ENCODE measurements at places on chromosomes 7 and 10.
A peak's percentile ranks its signal among the peaks of the same experiment; 100 is the strongest.

- DNase-seq = no peak
Observed at GRCh38 chr10:78729366-78729765, 339.4 kb upstream of the ZMIZ1 start.

DNA sequence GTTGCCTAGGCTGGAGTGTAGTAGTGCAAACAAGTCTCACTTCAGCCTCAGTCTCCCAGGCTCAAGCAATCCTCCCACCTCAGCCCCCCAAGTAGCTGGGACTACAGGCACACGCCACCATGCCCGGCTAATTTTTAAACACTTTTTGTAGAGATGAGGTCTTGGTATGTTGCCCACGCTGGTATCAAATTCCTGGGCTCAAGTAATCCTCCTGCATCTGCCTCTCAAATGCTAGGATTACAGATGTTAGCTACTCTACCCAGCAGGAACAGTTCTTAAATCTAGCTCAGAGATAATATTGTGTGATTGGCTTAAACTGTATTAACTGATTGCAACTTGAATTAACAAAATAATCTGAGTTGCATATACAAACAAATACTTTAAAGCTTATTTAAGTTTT is 82.9 kb downstream of the CDK14 start:
- no peak for DNase-seq

GRCh38 chr7:20306180-20306946 is 24.3 kb upstream of the ITGB8 start:
- no peak for DNase-seq

DNA sequence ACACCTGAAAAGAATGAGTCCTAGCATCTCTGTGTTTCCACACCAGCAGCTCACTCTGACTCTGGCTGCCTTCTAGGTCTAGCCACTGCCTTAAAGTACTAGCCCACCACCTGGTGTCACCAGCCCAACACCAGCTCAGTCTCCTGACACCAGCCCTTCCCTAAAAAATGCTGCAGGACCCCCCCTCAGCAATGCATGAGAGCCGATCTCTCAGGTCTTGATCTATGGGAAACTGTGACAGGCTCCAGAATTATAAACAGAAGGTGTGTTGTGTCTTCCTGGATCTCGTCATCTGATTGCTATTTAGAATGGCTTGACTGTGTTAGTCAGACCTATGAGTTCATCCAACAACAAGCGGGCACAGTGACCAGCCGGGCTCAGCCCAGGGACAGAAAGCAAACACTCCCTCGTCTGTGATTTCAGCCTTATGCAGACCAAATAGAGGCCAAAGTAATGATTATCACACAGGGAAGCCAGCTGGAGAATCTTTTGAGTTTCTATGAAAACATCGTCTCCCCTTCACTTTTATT is 66.6 kb downstream of the CUBN start:
- DNase-seq = no peak

DNA sequence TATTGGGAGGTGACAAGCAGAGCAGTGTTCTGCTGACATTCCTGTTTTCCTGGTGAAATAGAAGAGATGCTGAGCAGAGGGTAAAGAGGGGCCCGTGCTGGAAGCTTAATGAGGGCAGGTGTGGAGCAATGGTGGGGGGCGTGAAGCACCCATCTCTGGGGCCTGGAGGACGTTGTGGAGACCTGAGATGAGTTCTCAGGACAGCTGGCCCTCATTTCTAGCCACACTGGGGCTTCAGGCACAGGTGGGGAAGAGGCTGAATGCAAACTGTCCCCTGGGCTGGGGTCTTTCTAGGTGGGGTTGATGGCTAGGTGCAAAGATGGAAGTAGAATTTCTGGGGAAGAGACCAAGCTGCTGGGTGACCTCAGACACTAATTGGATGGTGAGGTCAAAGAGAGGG is 274.2 kb upstream of the TCERG1L start:
- DNase-seq = no peak

- DNase-seq = no peak
Observed at GRCh38 chr10:12042409-12042796, 206 bp downstream of the UPF2 start.

DNA sequence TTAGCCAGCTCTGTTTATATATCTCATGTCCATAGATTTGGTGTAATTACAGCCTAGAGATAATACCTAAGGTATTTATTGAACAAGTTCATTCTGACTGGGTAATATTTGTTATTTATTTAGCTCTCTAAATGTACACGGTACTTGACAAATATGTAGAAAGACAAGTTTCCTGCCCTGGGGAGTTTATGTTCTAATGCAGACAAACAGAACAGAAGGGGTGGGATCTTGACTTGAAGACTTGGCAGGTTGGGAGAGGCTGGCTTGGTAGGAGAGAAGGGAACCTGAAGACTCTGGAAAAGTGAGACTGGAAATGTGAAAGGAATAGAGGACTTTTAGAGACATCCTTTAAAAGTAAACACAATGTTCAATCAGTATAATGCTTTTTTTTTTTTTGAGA is 97.7 kb upstream of the CDK6 start:
- no peak for DNase-seq

DNA sequence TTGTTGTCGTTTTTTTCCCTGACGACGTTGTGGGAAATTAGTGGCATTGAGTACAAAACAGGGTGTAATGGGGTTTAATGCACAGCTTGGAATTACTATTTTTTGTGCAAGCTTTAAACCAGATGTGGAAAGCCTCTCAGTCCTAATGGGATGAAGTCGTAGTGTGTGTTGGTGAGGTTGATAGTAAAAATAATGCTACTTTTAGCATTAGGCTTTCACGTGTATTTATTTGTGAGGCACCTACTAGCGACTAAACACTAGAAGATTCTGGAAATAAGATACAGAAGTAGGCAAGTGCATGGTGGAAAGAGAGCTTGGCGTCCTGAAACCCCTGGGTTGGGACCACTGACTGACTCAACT is 588 bp upstream of the ORC5 start:
- DNase-seq = no peak

DNA sequence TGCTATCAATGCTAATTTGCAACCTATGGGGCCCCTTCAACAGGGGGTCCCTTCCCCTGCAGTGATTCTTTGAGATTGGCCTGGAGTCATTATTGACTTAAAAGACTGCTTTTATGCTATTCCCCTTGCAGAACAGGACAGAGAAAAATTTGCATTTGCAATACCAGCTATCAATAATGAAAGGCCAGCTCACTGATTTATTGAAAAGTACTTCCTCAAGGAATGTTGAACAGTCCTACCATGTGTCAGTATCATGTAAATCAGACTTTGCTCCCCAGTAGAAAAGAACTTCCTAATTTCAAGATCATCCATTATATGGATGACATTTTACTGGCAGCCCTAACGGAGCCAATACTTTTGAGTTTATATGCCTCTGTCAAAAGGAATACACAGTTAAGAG is 29.7 kb upstream of the ABCA13 start:
- no peak for DNase-seq

DNA sequence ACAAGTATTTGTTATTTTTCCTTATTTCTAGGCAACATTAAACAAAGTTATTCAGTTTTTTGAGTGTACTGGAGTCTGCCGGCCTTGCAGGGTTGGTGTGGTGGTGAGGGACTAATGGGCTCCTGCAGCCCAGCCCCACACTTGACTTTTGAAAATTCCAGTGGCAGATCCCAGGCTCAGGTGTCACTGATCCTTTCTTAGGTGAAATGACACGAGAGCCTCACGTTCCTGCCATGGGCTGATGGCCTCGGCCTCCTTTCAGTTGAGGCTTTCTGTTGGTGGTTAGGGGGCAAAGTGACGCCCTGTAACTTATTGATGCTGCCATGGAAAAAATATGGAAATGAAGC is 117.9 kb downstream of the NKX6-2 start:
- DNase-seq = no peak

- DNase-seq = peak; percentile 28
Observed at GRCh38 chr7:28348636-28349035, 63.7 kb upstream of the CREB5 start.

DNA sequence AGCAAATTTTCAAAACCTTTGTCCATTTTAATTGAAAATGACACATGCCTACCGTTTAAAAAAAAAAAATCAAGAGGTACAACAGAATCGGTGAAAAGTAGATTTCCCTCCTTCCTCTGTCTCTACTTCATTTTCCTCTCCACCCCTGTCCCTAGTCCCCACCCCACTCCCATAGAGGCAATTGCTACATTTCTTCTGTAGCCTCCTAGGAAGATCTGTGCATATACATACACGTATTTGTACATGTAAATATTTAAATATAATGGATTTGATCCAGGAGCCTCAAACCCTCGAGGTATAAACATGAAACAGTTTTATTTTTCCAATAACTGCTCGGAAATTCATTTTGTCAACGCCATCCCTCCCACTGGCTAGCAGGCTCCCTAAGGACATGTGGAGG is 14.1 kb upstream of the SLC29A3 start:
- DNase-seq = no peak

- DNase-seq = no peak
Observed at GRCh38 chr7:66758950-66759628, 18.6 kb downstream of the RABGEF1 start.

DNA sequence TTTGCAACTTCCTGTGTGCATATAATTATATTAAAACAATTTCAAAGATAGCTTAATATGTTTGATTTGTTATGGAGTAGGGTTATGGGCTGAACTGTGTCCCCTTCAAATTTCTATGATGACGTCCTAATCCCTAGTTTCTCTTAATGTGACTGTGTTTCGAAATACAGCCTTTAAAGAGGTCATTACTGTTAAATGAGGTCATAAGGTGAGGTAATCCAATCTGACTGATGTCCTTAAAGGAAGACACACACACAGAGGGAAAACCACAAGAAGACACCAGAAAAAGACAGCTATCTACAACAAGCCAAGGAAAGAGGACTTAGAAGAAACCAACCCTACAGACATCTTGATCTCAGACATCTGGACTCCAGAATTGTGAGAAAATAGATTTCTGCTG is 407.4 kb downstream of the MAGI2 start:
- DNase-seq = no peak

- DNase-seq = no peak
Observed at GRCh38 chr10:43048301-43049051, 28.4 kb upstream of the RET start.

Measured in NCI-H2029 (cell line).